ENCODE measurements at places on chromosomes 1 and 21. TPM values are rescaled to one million over a fixed set of nuclear protein-coding genes. Genes with fewer than 3 reads are reported as not detected.

- no peaks in the 10 kb centered on the region for H3K36me3 ChIP-seq
- no peaks in the 10 kb centered on the region for H3K4me1 ChIP-seq
- no peak for DNase-seq
- no peak overlapping the region for H3K27ac ChIP-seq
These were observed 12.7 kb upstream of the AIM2 start for GRCh38 chr1:159089184-159089791.

DNA sequence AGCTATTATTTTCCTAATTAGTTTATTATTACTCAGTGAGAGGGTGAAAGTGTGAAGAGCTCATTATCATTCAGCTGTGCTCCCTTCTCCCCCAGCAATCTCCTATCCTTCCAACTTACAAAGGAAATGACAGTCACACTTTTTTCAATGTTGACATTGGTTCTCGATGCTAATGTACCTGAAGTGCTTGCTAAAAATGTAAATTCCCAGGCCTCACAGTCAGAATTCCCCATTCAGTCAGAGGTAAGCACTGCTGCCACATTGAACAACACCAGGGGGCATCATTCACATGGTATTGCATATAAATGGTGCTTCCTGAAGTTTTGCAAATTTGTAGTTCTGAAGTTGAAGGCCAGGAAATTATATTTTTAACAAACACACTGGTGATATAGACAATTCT is 132.7 kb upstream of the FOXD3 start:
- no peaks in the 10 kb centered on the region for H3K27me3 ChIP-seq
- H3K27ac ChIP-seq, result no peak overlapping the region
- H3K36me3 ChIP-seq, result no peaks in the 10 kb centered on the region
- DNase-seq, result no peak
- H3K4me1 ChIP-seq, result no peaks in the 10 kb centered on the region

GRCh38 chr1:201535046-201535918 is 3.6 kb upstream of the NAV1 start:
- H3K27me3 ChIP-seq, result no peaks in the 10 kb centered on the region
- no peaks in the 10 kb centered on the region for H3K36me3 ChIP-seq
- no peak for DNase-seq
- H3K4me1 ChIP-seq, result peaks cover 24% of the 10 kb centered on the region
- H3K27ac ChIP-seq, result no peak overlapping the region

DNA sequence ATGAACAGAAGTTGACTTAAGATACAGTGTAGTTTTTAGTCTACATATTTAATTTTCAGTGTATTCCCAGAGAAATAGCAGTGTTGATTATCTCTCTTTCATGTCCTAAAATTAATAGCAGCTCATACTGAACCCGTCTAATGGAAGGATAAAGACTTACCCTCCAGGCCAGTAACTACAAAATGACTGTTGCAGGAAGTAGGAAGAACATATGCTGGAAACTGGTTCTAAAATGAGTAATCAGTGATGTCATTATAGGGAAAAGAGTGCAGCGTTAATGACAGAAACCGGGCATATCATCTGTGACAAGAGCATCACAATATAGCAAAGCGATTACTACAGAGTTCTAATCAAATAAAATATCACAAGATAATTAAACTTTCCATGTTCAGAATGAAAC is 385.5 kb downstream of the SMYD3 start:
- DNase-seq, result no peak
- H3K27me3 ChIP-seq, result no peaks in the 10 kb centered on the region
- no peak overlapping the region for H3K27ac ChIP-seq
- no peaks in the 10 kb centered on the region for H3K4me1 ChIP-seq
- no peaks in the 10 kb centered on the region for H3K36me3 ChIP-seq

- H3K27me3 ChIP-seq, result no peaks in the 10 kb centered on the region
- peaks cover 23% of the 10 kb centered on the region for H3K4me1 ChIP-seq
- H3K27ac ChIP-seq, result peak overlapping the region; percentile 98
- peak overlapping the region; percentile 99 for H3K4me3 ChIP-seq
- H3K36me3 ChIP-seq, result no peaks in the 10 kb centered on the region
- no peak for DNase-seq
These were observed 885 bp upstream of the SSBP3 start for GRCh38 chr1:54407154-54407403.

DNA sequence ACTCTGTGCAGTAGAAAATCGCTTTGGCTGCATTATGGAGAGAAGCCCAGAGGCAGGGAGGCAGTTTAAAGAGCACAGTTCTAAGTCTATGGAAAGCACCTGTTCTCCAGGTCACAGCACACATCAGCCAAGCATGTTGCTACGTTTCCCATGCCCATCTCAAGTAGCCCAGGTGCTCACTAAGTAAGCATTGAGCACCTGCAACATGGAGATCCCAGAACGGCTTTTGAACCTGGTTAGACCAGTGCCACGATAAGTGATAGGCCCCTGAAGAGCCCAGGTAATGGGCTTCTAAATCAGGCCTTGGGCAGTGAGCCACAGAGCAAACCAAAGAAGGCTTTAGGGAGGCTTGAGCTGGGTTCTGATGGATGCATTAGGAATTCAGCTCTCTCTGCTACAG is 186.2 kb downstream of the C1orf94 start:
- no peaks in the 10 kb centered on the region for H3K27me3 ChIP-seq
- DNase-seq, result no peak
- no peaks in the 10 kb centered on the region for H3K36me3 ChIP-seq
- H3K4me3 ChIP-seq, result no peak overlapping the region
- no peak overlapping the region for H3K27ac ChIP-seq

- H3K4me3 ChIP-seq, result no peak overlapping the region
- no peaks in the 10 kb centered on the region for H3K27me3 ChIP-seq
- H3K27ac ChIP-seq, result no peak overlapping the region
These were observed 9.1 kb downstream of the TTC22 start for GRCh38 chr1:54791880-54792522.

- no peaks in the 10 kb centered on the region for H3K36me3 ChIP-seq
- no peak overlapping the region for H3K4me3 ChIP-seq
- no peaks in the 10 kb centered on the region for H3K4me1 ChIP-seq
These were observed 277.6 kb downstream of the PLPP3 start for GRCh38 chr1:56301791-56302190.

- no peaks in the 10 kb centered on the region for H3K36me3 ChIP-seq
- DNase-seq, result no peak
- no peaks in the 10 kb centered on the region for H3K27me3 ChIP-seq
- no peak overlapping the region for H3K4me3 ChIP-seq
These were observed 16.9 kb upstream of the DMRTB1 start for GRCh38 chr1:53442299-53442698.

DNA sequence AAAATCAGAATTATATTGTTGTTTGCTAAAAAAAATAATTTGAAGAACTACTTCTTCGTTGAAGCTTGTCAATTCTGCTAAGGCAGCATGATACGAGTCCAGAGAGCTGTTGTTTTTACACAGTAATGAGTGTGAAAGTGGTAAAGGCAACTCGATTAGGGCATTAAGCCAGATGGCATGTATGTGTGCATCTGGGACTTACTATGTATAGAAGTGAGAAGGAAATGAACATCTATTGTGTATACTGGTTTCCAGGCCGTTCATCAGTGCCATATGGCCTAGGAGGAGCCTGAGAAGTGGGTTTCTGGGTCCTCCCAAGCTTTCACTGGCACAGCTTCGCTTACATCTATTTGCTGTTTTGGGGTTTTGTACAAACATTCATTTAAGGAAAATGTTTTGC is 5.7 kb downstream of the CTPS1 start:
- no peaks in the 10 kb centered on the region for H3K4me1 ChIP-seq
- peaks cover 5% of the 10 kb centered on the region for H3K36me3 ChIP-seq
- no peak for DNase-seq
- no peak overlapping the region for H3K4me3 ChIP-seq

GRCh38 chr1:51284487-51284954 is 45.8 kb downstream of the TTC39A start:
- H3K27me3 ChIP-seq, result no peaks in the 10 kb centered on the region
- H3K4me3 ChIP-seq, result no peak overlapping the region
- no peaks in the 10 kb centered on the region for H3K36me3 ChIP-seq
- no peaks in the 10 kb centered on the region for H3K4me1 ChIP-seq

DNA sequence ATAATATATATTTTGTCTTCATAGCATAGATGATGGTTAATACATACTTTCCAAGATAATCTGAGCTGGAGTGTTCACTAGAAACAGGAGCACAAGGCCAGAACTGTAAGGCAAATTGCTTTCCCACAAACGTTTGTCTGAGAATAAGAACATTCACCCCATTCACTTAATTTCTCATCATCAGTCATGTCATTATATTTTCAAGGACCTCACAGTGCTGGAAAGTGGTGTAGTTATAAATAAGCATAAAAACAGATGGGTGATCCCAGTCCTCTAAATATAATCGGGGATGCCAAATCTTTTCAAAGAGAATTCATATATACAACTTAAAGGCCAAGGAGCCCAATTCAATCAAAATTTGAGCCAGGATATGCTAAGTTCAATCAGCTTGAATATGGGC is 8.4 kb downstream of the PRRX1 start:
- no peaks in the 10 kb centered on the region for H3K4me1 ChIP-seq
- no peak for DNase-seq
- no peak overlapping the region for H3K4me3 ChIP-seq
- no peaks in the 10 kb centered on the region for H3K36me3 ChIP-seq
- H3K27ac ChIP-seq, result peak overlapping the region; percentile 26

- H3K27ac ChIP-seq, result no peak overlapping the region
- DNase-seq, result no peak
- no peaks in the 10 kb centered on the region for H3K36me3 ChIP-seq
- no peak overlapping the region for H3K4me3 ChIP-seq
These were observed 42.4 kb upstream of the HP1BP3 start for GRCh38 chr1:20829531-20829930.

NUF2 gene
- total RNA-seq, result 1.3 TPM

FH gene
- 48.0 TPM for total RNA-seq

PTPN22 gene
- 7.2 TPM for total RNA-seq

FCN3 gene
- total RNA-seq, result 10.5 TPM

OR1C1 gene
- not detected for total RNA-seq

ERG gene
- total RNA-seq, result 12.2 TPM

Measured in breast epithelium (tissue), 4 donors.